Stimulated activated CD4-positive, alpha-beta T cell treated with anti-CD3 and anti-CD28 coated beads, Interleukin-1b, Interleukin-23, amount 100 ng/mL, for 1 hour (primary cell): ENCODE measurements at places on chromosomes 16 and 17.

DNA sequence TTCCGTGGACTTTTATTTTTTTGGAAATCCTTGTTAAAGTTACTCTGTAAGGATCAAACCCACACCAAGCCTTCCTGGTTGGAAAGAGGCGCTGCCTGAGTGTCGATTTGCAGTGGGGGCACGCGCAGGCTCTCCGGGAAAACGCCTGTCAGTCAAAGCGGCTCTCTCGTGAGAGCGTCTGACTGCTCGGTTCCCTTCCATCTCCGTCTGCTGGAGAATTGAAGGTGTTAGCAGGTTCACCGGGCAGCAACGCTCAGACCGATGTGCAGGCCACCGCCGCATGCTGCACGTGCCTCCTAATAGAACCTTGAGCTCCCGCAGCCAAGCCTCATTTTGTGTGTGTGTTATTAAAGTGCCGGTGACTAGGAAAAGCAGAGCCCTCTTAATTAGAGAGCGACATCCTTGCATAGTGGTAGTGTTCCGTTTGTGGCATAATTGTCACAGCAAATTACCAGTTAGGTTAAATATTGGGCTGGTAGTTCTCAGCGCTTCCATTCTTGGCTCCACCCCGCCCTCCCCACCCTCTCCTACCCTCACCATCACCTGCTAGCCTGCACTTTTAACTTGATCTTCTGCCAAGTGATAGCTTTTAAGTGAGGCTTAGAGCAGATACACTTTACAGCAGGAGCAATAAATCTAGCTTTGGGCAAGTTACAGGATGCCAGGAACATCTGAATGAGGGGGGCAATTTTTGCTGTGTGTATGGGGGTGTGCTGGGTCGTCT, 75.5 kb downstream of the RPA1 start:
- no peak for DNase-seq

DNA sequence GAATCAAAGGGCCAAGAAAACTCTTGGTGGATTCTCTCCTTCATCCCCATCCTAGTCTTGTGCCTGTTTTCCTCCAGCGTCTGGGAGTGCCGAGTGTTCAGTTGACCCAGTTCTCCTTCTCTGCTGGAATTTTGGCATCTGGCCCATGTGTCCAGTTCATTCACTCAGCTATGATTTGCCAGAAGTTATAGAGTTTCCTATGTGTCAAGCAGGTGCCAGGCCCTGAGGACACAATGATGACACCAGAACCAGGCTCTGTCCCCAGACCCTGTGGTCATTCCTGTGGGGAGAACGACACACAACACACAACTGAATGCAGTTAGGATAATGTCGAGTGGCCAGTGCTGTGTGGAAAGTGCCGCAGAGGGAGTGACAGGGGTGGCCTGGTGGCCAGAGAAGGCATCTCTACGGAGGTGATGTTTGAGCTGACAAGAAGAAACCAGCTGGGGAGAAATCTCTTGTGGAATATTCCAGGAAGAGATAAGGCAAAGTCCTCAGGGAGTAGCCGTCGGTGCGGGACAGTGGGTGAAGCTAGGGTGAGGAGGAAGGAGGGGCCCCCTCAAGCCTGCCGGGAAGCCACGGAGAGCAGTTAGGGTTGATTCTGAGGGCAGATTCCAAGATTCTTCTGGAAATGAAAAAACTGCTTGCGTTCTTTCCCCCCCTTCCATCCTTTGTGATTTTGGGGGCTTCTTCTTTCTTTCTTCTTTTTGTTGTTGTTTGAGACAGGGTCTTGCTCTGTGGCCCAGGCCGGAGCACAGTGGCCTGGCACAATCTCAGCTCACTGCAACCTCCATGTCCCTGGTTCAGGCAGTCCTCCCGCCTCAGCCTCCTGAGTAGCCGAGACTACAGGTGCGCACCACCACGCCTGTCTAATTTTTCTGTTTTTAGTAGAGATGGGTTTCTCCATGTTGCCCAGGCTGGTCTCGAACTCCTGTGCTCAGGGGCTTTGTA, 35.8 kb upstream of the IL34 start:
- no peak for DNase-seq

DNA sequence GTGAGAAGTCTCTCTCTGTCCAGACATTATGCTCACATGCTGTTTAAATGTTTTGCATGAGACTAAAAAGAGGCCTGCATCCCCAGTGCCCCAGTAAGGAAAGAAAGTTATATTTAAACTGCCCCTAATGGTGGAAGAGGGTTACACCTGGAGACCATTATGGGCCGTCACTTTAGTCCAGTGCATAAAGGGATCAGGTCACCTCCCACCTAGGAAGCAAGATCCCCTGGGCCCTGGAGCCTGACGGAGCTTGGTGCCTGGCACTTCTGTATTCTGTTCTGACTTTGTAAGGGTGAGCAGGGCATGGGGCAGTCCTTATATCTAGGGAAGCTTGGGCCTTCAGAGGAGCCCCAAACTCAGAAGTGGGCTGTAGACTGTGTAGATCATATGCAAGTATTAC, 67.9 kb downstream of the CPPED1 start:
- no peak for DNase-seq

DNA sequence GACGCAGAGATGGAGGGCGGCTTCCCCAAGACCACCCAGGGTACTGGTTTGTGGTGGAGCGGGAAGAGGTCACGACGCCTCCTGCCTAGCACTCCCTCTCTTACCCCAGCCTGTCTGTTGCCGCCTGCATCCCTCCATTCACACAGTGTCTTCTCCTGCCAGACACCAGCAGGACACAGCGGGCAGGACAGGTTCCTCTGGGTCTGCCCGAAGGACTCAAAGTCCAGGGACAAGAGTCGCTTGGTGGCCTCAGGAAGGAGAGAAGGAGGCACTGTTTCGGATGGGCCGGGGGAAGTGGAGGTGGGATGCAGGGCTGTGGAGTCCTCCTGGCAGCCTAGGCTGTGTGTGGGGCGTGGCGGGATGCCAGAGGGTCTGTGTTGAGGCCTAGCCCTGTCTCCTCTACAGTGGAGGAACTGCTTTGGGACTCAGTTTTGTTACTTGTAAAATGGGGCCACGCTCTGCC, 19.6 kb upstream of the TNS4 start:
- DNase-seq = no peak

DNA sequence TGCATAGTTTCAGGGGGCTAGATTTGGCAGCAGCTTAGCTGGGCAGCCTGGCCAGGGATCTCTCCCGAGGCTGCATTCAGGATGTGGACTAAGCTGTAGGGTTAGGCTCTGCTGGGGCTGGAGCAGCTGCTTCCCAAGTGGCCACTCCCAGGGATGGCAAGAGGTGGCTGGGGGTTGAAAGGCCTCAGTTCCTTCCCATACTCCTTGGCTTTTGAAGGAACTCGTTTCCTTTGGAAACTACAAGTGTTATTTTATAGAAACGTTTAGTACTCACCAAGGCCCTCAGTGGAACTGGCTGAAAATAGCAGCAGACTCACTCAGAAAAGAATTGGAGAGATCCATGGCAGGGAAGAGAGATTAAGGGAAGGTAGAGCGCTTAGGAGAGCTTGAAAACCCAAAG, 76.4 kb downstream of the WWP2 start:
- DNase-seq = no peak

- no peak for DNase-seq
These were observed 25.9 kb downstream of the AP2B1 start for GRCh38 chr17:35612924-35613521.

GRCh38 chr16:30493941-30494488, 21.5 kb downstream of the ITGAL start:
- DNase-seq = no peak

DNA sequence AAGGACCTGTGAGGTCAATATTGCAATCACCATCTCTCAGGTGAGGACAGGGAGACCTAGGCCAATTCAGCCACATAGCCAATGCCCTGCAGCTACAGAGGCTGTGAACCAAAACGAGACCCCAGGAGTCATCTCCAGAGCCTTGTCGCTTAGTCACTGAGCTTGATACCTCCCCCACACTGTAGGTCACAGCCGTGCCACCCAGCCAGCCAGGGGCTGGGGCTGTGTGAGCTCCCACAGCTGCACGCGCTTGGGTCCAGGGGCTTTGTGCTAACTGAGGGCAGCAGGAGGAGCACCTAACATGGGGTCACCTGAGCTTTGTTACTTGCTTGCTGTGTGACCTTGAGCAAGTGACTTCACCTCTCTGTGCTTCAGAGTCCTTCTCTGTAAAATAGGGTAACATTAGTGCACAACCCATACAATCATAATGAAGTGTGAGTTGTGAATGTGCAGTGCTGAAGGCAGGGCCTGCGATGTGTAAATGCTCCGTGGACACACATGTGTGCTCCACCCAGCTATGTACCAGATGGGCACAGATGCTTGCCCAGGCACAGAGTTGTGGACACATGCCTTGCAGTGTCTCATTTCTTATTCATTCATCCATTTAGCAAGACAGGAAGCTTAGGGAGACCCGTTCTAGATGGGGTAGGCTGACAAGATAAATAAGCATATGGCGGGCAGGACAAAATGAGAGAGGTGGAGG, 25.9 kb downstream of the SBK1 start:
- DNase-seq = no peak

- DNase-seq = no peak
These were observed 124.2 kb upstream of the KCNJ16 start for GRCh38 chr17:69950701-69951418.

DNA sequence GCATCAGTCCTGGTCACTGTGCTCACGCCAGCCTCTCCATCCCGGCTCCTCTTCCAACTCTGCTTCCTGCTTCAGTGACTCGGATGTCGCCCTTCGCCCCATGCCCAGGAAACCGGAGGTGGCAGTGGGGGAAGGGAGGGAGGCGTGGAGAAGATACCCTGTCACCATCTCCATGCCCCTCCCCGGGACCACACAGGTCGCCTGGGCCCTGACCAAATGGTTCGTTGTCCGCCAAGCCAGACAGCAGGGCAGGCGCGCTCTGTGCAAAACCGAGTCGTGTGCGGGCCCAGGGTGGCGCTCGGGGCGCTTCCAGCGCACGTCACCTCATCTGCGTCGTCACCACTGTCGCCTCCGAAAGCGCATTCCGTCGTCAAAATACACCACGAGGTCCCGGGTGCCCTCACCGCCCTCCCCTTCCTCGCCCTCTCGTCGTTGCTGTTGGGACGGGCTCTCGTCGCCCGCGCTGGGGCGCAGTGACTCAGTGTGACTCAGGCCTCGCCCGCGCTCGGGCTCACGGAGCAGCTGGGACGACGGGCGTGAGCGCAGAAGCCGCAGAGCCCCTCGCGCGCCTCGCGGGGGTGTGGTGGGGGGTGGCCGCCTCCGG, 39.2 kb downstream of the ZNF778 start:
- DNase-seq = peak; percentile 60

GRCh38 chr16:83744441-83744981, 63.3 kb upstream of the HSBP1 start:
- DNase-seq = no peak

DNA sequence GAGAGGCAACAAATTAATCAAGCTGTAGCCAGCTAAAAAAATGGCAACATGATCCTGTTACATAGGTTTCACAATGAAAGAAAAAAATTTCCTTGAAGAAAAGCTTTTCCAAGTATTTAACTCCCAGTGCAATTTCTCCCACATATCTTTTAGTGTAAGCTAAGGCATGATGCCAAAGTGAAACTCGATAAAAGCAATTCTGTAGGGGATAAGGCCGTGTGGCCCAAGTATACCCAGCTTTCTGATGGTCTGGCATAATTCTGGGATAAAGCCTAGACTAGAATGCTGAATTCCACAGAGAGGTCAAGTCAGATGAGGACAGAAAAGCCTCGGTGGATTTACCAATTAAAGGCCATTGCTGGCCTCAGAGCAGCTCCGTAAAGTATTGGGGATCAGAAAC, 36.2 kb downstream of the CTCF start:
- DNase-seq = no peak
